ENCODE measurements at places on chromosomes 4 and X.

- peak; percentile 28 for DNase-seq
Measured at GRCh38 chrX:109347632-109348031, 134.3 kb downstream of the GUCY2F start.

- DNase-seq = no peak
Measured at GRCh38 chr4:158964728-158965124, 138.2 kb upstream of the RAPGEF2 start.

GRCh38 chr4:168514249-168514852 is 17.5 kb downstream of the PALLD start:
- no peak for DNase-seq

GRCh38 chr4:140581078-140581477 is 12.3 kb upstream of the UCP1 start:
- DNase-seq = no peak

Measured in NCI-H226 (cell line).